ENCODE measurements at places on chromosomes 4 and X.

DNA sequence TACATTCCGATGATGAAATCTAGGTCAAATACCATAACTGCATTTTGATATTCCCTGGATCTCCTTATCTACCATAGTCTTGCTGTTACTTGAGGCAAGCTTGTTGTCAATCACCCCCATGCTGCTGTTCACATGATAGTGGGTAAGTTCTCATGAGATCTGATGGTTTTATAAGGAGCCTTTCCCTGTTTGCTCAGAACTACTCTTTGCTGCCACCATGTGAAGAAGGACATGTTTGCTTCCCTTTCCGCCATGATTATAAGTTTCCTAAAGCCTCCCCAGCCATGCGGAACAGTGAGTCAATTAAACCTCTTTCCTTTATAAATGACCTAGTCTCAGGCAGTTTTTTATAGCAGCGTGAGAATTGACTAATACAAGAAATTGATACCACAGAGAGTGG, 432.0 kb downstream of the GLUD2 start:
- no peaks in the 10 kb centered on the region for H3K36me3 ChIP-seq
- H3K4me1 ChIP-seq = no peaks in the 10 kb centered on the region
- H3K27me3 ChIP-seq = no peaks in the 10 kb centered on the region
- DNase-seq = no peak
- no peak overlapping the region for H3K27ac ChIP-seq

DNA sequence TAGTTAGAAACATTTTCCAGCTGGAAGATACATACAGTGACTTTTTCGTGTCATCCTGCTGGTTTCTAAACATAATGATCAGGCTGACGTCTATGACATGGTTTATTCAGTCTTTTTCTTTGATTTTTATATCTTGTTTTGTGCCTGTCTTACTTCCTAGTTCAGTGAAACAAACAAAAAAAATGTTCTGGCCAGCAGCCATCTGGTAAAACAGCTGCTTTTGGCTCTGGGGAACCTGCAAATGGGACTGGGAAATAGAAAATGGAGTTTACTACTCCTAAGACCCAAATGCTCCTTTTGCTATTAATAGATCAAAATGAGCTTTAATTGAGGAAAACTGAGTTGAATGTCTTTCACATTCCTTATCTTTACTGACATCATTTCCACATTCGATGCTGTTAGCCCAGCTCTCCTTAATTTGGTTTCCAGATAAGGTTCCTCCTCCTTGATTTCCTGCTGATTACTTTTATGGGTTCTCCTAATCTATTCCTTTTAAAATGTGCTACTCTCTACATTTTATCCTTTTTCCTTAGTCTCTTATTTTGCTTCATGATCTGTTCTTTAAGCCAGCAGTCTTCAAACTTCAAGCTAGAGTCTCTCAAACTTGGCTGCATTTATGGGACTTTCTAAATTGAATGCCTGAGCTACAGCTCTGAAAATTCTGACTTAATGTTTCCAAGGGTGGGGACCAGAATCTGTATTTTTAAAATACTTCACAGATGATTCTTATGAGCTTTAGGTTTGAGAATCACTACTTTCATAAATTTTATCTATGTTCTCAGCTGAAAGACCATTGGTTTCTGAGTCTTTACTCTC, 499.5 kb downstream of the ANKRD50 start:
- no peaks in the 10 kb centered on the region for H3K27me3 ChIP-seq
- no peaks in the 10 kb centered on the region for H3K36me3 ChIP-seq
- no peak overlapping the region for H3K4me3 ChIP-seq
- no peak overlapping the region for H3K27ac ChIP-seq

DNA sequence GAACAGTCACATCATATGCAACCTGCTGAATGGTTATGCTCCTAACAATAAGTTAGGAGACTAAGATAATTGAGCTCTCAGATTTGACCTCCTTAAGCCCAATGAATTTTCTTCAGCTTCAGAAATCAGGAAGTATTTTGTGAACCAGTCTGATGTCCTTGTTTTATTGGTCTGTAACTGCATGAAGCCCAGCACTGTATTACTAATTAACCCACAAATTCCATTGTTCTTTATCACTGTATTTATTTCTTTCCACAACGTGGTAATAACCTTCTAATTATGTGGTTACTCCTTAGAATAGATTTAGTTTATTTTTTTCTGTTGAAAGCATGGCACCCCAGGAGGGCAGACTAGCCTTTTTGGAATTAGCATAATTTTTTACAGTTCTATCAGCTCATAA, 3.9 kb upstream of the MFAP3L start:
- H3K27ac ChIP-seq = no peak overlapping the region
- H3K27me3 ChIP-seq = peaks cover 7% of the 10 kb centered on the region
- no peak overlapping the region for H3K4me3 ChIP-seq
- H3K4me1 ChIP-seq = peaks cover 5% of the 10 kb centered on the region
- no peaks in the 10 kb centered on the region for H3K36me3 ChIP-seq

DNA sequence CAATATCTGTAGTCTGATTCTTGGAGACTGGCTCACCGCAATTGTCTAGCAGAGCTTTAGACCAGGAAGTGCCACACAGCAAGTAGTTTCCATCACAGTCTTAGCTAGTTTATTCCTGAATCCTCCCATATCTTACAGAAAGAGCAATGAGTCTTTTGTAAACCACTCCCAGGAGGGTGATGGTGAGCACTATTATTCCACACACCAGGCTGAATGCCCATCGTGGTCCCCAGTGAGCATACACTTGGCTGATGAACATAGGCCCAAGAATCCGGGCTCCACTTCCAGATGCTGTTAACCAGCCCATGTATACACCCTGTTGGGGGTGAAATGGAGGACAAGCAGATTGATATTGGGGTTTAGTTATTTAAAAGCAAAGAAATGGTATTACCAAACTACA, 39.8 kb downstream of the PLK4 start:
- peaks cover 8% of the 10 kb centered on the region for H3K36me3 ChIP-seq
- no peak overlapping the region for H3K4me3 ChIP-seq
- H3K27ac ChIP-seq = no peak overlapping the region
- no peaks in the 10 kb centered on the region for H3K4me1 ChIP-seq

Measured in GM12878 (cell line).